Activated CD4-positive, alpha-beta T cell treated with anti-CD3 and anti-CD28 coated beads, Interleukin-2, Interleukin-6, amounts not matched to agents 100 ng/mL and 50 ng/mL, durations not matched to agents 16 hours and 8 hours (primary cell): ENCODE measurements at places on chromosomes 1 and 21.

GRCh38 chr1:203665993-203666392 is 39.4 kb downstream of the ATP2B4 start:
- DNase-seq, result no peak

DNA sequence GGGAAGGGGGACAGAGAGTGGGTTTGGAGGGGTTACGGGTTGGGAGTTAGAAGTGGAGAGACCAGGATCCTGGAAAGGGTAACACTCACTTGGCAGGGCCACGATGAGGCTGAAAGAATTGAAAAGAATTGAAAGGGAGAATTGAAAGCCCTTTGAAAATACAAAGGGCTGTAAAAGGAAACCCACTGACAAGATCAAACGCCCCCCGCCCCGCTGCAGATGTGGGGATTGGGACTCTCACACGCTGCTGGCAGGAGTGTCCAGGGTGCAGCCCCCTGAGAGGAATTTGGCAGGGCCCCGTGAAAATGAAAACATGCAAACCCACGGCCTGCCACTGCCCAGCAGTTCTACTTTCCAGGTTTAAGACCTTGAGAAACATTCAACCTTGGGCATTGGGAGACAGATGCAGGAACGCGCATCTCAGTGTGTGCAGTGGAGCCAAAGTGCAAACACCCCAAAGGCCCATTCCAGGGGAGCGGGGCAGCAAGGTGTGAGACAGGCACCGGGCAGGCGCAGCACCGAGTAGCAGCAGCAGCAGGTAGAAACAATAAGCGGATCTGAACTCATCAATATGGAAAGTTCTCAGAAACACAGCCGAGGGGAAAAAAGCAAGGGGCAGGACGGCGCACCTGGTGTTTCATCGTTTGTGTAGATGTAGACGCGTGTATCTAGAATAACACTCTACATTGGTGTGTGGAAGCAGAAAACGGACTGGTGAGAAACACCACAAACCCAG is 8.3 kb upstream of the TNFRSF1B start:
- DNase-seq, result no peak

- no peak for DNase-seq
Measured at GRCh38 chr21:31673321-31673912, 13.9 kb downstream of the SOD1 start.

GRCh38 chr1:15070145-15070748 is 83.3 kb upstream of the TMEM51 start:
- no peak for DNase-seq

DNA sequence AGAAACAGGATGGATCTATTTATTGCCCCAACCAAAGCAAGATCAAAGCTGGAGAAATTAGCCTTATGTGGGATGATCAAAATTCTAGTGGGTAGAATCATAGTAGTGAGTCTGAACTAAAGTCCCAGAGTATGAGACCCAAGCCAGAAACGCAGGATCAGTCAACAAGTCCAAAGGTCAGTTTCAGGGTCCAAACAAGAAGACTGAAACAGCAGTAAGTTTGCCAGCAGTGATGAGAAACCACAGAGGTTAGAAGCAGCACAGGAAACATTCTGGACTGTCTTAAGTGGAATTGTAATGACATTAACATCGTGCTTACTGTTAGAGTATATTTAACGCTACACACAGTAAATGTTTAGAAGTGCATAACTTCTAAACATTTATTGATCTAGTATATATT is 251.0 kb downstream of the LRRIQ3 start:
- DNase-seq, result no peak

- DNase-seq, result no peak
Measured at GRCh38 chr1:37845786-37846185, 13.6 kb downstream of the MTF1 start.

DNA sequence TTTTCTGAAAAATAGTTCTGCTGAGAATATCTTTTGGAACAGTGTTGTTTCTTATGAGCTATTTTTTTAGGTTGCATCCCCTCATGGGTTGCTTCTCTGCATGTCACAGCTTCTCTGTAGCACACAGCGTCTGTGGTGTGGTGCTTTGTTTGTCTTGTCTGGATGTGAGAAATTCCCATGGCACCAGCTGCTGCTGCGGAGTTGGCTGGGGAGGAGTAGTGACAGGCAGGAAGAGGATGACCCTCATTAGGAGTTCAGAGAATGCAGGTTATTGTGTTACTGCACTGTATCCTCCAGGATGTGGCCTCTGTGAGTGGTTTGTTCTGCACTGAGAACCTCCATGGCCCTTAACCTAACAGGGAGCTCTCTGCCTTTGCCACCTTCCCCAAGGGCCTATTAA is 64.8 kb downstream of the TSEN15 start:
- no peak for DNase-seq

DNA sequence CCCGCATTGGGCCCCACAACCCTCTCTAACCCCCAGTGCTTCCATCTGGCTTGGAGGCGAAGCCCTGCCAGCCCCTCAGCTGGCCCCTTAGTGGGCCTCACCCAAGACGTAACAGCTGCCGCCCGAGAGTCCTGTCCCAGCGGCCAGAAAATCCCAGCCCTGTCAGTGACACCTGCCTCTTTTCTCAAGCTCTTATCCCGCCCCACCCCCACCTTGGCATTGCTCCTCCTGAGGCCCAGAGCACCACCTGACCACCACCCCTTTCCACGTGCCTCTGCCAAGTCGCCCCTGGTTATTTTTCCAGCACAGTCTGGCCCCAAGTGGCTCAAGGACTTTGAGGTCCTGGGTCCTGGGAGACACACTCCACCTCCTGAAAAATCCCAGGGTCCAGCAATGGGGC is 5.9 kb upstream of the CTRC start:
- no peak for DNase-seq

DNA sequence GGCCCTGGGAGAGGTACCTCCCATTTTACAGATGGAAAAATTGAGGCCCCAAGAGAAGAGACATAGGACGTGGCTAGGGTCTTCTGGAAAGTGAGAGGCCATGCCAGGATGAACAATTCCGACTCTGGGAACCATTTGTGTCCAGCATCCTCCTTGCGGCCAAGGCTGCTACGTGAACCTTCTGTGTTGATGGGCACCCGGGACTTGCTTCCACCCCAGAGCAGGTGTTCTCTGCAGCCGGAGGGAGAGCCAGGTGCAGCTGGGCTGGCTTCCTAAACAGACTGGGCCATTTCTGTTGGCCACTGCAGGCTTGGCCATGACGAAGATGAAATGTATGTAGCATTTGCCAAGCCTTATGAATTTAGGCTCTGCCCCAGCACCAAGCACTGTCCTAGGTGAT is 118.9 kb downstream of the PRDM2 start:
- no peak for DNase-seq

DNA sequence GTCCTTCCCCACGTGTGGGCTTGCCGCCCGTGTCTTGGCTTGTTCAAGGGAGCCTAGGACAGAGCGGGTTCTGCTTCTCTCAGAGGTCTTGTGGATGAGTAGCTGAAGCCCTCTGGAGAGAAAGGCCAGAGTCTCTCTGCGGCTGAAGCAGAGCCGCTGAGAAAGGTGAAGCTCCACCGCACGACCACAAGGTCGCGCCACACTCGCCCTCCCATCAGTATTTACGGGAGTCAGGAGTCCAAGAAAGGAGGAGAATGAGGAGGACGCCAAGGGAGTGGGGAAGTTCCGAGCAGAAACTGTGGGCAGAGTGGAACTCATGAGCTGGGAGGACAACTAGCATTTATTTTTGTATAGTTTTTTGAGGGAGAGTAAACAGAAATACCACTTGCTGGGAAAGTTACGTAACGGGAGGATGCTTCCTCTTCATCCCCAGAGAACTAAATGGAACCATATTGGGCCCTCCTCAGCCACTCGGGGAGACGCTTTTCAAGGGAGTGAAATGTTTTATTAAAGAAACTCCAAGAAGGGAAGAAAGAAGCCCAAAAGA is 51.6 kb upstream of the HAO2 start:
- no peak for DNase-seq

- no peak for DNase-seq
Measured at GRCh38 chr1:218112862-218113261, 172.2 kb upstream of the RRP15 start.

DNA sequence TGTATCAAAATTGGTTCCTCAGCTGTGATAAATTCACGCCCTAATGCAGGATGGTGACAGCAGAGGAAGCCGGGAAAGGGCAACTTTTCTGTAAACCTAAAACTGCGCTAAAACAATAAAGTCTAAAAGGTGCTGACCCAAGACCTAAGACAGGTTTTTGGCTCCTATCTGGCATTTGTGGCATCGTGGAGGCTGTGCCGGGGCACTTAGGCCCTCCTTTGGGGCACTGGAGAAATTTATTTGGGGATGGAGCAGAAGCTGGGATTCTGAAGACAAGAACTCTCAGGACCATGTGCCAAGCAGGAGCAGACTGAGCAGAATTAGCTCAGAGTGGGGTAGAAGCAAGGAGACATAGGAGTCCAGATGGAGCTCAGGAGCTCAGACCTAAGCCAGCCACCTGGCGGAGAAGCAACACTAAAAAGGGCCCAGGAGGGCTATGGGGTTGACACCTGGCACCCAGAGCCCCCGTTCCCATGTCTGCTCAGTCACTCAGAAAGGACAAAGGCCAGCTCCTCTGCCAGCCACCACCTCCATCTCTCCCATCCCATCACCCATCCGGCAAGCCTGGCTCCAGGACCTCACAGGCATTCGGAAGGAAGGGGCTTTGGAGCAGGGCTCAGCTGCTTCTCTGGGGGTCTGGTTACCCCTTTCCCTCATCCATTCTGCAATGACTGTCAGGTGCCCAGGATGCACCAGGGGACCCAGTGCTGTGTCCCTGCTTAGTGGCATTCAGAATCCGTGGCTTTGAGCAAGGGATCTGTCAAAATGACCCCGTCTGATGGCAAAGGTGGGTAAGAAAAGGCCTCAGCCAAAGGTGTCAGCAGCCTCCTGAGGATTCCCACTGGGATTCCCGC is 347.7 kb downstream of the NPHP4 start:
- DNase-seq, result no peak

DNA sequence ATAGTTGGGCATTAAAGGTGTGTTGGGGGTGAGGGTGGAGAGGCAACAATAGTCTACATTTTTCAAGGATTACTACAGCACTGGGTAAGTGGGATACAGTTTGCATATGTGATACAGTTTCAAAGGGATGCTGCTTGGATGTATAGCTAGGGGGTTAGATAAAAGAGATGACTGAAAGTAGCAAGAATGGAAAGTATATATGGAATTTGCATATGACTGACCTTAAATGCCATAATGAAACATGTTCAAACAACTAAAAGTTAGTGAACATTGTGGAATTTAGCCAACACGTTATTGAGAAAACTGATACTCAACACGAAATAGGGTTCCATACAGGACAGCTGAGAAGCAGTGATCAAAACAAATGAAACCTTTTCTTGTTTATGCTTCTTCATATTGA is 124.8 kb upstream of the CHRM3 start:
- DNase-seq, result no peak

DNA sequence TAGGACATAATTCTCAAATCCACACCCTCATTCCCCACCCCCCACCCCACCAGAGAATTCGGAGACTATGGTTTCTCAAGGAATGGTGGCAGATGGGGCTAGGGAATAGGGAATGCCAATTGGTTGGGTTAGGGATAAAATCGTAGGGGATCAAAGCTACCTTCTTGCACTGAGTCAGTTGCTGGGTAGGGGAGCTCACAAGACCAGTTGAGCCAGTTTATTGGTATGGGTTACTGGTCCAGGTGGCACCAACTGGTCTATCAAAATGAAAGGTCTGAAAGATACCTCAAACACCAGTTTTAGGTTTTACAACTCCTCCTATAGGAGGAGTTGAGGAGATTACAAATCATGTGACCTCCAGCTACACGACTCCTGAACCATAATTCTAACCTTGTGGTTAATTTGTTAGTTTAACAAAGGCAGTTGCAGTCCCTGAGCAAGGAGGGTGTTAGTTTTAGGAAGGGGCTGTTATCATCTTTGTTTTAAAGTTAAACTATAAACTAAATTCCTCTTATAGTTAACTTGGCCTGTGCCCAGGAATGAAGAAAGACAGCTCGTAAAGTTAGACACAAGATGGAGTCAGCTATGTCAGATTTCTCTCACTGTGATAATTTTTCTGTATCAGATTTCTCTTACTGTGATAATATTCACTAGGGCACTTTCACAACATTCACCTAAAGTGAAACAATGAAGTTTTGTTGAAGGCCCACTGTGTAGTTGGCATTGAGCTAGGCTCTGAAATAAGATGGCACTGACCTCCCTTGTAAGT is 2.5 kb downstream of the SHISAL2A start:
- peak; percentile 18 for DNase-seq

DNA sequence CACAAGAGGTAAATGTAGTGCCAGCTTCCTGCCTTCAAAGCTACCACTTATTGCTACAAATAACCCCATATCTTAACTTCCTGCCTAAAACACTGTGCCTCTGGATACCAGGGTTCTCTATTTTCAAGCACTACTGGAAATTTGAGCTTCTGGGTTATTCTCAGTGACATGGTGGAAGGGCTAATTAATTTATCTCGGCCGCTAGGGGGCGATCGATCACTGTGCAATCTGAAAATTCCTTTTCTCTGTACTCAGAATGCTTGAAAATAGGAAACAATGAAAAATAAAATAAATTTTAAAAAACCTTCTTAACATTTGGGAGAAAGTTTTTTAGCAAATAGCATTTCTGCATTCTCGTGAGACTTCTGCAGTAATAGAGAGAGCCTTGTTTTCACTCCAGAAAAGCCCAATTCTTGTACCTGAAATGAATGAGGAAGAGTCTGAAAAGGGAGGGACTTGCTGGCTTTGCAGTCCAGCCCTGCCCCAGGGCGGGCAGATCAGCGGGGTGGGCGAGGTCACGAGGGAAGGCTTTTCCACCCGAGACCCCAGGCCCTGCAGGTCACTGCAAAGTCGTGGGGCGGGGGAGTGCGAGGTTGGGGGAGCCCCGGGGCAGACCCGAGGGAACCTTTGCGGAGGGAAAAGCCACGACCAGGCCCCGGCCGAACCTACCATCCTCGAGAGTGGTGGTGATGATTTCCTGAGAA is 276.7 kb downstream of the PCP4 start:
- peak; percentile 48 for DNase-seq

GRCh38 chr1:228786361-228787129 is 51.3 kb downstream of the RHOU start:
- DNase-seq, result no peak

GRCh38 chr21:34887725-34888568 is 161.2 kb downstream of the RUNX1 start:
- DNase-seq, result peak; percentile 88

DNA sequence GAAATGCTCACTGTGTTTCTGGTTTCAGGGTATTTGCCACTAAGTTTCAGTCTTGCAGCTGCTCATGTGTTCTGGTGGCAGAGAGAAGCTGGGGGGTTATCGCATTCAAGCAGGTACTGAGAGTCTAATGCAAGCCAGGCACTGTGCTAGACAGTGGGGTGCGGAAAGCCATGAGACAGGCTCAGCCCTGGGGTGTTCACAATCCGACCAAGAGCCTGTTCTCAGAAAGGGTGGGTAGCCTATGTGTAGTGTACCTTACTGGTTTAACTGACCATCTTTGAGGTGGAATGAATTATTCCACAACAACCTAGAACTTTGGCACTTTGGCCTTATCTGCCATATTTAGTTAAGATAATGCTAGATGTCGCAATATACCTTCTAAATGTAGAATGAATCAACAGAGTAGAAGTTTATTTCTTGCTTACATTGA is 55.3 kb upstream of the ROR1 start:
- DNase-seq, result no peak

- peak; percentile 64 for DNase-seq
Measured at GRCh38 chr1:208132287-208132882, 111.8 kb downstream of the PLXNA2 start.

- peak; percentile 31 for DNase-seq
Measured at GRCh38 chr1:113369040-113369439, 21.3 kb upstream of the MAGI3 start.

- DNase-seq, result no peak
Measured at GRCh38 chr1:214506972-214507431, 44.4 kb downstream of the PTPN14 start.

GRCh38 chr1:51679435-51679834 is 62.5 kb downstream of the OSBPL9 start:
- peak; percentile 52 for DNase-seq

- no peak for DNase-seq
Measured at GRCh38 chr1:85617633-85618100, 37.1 kb downstream of the CCN1 start.
